ENCODE measurements at places on chromosomes 6 and 20.

GRCh38 chr6:16305246-16305725 lies 66.9 kb downstream of the GMPR start:
- no peak for DNase-seq

DNA sequence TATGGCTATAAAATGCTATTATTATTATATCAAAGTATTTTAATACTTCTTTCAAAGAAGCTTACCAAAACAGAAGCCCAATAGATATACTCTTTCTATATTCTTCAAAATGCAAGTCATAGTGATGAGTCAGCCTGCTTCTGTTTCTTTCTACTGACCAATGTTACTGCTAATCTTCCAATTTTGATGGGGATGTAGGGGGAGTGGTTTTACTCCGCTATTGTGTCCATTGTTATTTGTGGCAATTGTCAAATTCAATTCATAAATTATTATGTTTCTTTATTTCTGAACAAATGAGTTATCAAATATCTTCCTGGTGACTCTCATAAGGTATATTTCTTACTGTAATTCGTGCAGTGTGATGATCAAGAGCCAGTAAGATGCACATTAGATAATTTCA lies 221.5 kb upstream of the DEFB112 start:
- DNase-seq: no peak

- DNase-seq: no peak
These were observed 18.3 kb downstream of the ARHGAP18 start for GRCh38 chr6:129691709-129692108.

DNA sequence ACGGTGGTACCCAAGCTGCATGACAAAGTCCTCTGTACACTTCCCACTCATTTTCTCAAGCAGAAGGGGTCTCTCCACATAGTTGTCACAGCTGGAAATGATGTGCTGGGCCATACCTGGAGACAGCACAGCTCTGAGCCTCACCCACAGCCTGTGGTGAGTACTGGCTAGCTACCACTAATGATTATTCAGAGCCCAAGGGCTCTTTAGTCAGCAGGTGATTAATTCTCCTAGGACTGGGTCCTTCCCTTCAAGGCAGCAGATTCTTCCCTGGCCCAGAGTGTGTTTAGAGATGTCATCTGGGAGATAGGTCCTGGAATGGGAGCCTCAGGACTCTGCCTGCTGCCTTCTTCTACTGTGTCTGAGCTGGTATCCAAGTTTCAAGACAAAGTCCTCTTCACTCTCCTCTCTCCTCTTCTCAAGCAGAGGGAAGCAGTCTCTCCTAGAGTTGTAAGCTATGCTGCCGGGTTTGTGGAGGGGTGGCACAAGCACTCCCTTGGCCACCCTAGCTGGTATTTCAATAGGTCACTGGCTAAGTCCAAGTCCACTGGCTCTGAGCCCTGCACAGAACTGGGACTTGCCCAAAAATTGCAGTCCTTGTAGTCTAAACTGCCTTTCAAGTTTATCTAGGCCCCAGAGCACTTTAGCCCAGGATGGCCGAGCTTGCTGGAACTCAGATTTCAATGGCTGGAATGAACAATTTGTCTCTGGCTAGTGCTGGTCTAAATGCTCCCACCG lies 49.8 kb upstream of the VGLL2 start:
- no peak for DNase-seq

- no peak for DNase-seq
These were observed 81.6 kb downstream of the FAM120B start for GRCh38 chr6:170388113-170388512.

DNA sequence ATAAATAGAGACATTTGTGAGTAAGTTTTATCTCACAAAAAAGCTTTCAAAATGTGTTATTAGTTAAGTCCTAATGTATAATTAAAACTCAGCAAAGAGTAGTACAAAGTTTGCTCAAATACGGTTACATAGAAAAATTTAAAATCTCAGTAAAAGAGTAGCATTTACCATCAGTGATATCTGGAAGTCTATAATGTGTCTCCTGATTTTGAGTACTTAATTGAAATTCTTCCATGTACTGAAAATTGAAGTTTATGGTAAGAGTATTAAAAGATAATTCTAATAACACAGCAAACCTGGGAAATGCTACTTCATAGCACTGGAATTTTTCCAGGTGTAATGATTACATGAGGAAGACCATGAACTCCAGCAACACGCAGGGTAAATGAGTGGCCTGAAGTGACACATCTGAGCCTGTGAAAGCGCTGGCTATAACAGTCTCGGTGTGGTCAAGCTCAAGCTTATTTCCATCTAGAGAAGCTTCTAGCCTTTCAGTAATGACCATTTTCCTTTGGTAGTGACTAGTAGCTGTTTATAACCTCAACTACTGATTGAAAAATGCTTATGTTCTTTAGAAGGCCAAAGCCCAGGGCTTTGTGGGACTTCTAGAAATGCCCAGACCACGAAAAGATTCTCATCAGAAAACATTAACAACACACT lies 203.2 kb downstream of the ISM1 start:
- no peak for DNase-seq
